Femur (tissue), 1 donor: ENCODE measurements at places on chromosomes 4 and X.
A peak's percentile ranks its signal among the peaks of the same experiment; 100 is the strongest.

- peak; percentile 82 for DNase-seq
These were observed 16.6 kb downstream of the CLCN4 start for GRCh38 chrX:10173331-10173900.

DNA sequence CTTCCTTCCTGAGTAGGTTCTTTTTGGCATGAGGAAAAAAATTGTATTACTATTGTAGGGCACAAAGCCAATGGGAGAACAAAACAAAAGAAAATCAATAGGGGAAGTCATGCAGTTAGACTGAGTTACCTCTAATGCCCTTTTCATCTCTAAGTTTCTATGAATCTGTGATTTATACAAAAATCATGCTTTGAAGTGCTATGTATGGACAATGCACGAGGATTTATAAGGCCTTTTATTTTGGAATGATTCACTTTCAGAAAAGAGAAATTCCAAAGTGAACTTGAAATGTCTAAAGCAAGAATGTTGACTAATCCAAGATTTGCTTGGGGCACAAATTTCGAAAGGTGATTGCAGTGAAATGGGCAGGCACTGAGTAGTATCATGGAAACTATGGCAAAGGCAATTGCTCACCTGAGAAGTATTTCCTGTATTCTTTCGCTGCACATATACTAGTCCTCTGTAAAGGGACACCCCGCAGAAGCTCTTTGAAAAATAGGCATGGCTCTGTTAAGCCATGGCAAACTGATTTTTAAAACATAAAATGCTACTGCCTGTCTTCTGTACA lies 52.8 kb downstream of the ADGRG4 start:
- no peak for DNase-seq

DNA sequence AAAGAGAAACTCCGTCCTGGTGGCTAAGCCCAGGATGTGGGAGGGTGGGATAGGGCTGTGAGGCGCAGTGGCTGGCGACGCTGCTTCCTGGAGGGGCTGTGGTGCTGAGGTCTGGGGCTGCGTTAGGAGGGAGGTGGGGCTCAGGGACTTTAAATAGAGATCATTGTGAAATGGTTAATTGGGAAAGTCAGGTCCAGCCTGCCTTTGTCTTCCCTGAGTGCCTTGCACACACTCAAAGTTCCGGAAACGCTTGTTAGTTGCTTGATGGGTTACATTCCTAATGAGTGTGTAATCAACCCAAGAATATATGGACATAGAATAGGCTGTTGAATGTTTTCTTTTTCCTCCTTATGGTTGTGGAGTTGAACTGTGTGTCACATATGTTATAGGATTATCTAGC lies 55.7 kb upstream of the CLDN34 start:
- DNase-seq, result no peak

GRCh38 chr4:159035570-159035969 lies 67.3 kb upstream of the RAPGEF2 start:
- no peak for DNase-seq

GRCh38 chr4:176001151-176002006 lies 64.3 kb upstream of the WDR17 start:
- peak; percentile 39 for DNase-seq

DNA sequence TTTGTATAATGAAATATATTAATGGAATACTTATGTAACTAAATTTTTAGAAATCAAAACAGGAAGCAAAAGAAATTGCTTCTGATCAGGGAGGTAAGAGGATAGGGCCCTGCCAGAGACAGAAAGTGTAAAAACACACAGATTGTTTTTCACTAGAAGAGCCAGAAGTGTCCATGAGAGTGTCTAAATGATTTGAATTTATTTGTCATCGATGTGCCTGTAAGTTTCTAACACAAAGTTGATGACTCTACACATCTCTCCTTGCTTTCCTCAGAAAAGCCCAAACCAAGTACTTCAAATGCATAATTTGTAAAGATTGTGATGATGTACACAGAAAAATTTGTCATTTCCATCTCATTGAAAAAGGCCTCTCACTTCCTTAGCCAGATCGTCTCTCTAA lies 80.6 kb downstream of the TMEM156 start:
- no peak for DNase-seq

DNA sequence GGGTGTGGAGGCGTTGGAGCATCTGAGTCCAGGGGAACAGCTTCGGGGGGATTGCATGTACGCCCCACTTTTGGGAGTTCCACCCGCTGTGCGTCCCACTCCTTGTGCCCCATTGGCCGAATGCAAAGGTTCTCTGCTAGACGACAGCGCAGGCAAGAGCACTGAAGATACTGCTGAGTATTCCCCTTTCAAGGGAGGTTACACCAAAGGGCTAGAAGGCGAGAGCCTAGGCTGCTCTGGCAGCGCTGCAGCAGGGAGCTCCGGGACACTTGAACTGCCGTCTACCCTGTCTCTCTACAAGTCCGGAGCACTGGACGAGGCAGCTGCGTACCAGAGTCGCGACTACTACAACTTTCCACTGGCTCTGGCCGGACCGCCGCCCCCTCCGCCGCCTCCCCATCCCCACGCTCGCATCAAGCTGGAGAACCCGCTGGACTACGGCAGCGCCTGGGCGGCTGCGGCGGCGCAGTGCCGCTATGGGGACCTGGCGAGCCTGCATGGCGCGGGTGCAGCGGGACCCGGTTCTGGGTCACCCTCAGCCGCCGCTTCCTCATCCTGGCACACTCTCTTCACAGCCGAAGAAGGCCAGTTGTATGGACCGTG lies 2.2 kb downstream of the AR start:
- DNase-seq, result peak; percentile 50

DNA sequence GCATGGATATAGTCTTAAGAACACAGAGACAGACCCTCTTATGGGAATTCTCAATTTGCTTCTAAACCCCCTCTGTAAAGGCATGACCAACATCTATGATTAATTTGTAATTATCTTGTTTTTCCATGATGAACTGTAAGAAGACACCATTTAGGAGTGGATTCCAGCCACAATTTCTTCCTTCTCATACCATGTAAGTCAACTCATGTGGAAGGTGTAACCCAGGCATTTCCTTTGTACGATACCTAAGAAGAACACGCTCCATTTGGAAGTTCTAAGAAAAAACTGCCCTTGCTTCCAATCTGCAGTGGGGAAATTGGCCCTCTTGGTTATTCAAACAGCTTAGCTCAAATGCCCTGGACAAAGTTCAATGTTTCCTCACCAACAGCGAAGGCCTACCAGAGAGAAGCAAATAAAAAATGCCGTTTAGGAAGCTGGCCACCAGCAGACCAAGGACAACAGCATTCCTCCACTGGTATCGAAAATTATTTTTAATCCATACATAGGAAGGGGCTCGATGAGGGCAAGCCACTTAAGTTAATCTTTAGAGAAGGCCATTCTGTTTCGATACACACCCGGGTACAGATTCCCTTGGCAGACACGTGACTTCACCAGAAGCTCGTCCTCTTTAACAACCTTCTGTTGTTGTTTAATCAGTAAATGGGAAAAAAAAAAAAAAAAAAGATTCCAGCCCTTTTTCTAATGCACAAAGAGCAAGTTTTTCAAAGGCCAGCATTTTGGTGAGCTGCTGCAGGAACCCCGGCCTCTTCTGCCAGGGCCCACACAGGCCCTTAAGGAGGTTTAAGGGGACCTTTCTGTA lies 2.6 kb downstream of the DHRSX start:
- no peak for DNase-seq

- no peak for DNase-seq
These were observed 86.9 kb downstream of the EVC start for GRCh38 chr4:5797866-5798265.

DNA sequence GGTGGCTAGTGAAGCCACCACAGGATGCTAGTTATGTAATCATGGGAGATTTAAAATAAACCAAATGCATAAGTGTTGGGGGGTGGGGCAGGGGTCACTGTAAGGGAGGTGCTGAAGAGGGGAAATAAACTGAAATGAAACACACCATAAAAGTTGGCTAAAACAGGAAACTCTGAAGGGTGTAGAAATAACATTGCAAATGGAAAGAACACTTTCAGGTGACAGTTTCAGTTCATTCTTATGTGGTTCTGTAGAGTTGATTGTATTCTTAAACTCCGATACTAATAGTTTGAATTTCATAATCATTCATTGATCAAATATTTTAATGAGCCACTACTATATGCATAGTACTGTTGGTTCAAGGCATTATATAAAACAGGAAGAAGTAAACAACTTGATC lies 80.1 kb downstream of the HDAC8 start:
- DNase-seq, result no peak

GRCh38 chr4:119493419-119493818 lies 135.2 kb downstream of the PDE5A start:
- DNase-seq, result no peak

DNA sequence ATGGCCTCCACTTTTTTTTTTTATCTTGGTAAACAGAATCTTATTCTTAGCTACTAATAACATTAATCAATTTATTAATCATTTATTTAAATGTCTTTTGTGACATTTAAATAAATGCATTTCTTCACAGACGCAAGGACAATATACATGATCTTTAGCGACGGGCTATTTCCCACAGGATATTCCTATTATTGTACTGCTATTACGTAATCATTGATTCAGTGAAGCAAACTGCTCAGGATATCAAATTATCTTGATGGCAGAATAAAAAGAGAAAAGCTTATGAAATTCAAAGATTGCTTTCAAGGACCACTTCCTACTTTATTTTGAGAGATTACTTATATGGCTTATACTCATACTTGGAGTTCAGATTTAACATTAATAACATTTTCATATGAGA lies 114.1 kb downstream of the FAM9B start:
- DNase-seq, result no peak

DNA sequence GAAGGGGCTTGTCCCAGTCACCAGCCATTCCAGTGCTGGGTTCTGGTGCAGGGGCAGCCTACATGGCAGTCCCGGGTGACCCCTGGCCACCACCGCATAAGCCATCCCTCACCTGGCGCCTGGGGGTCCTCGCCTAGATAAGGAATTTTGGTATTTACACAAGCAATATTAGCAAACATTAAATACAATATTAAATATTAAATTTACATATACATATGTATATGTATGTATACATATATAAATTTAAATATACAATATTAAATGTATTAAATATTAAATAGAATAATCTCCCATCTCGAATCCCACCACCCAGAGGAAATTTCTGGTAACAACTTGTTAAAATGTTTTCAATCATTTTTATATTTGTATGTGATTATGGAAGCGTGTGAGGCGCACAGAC lies 104.6 kb upstream of the AFAP1 start:
- DNase-seq, result no peak

DNA sequence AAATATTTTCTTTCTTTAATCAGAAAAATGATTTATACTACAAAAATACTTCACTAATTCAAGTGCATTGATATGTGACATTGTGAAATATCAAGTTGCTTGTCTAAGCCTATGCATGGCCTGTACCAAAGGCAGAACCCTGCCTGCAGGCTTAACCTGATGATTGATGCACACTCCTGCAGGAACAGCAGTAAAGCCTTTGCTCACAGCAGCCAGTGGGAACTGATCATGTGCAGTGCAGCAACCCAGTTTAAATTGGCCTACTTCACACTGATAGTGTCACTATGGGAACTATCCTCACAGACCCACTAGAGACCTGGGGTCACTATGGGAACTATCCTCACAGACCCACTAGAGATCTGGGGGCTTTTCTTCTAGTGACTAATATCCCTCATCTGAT lies 603.8 kb downstream of the RAPGEF2 start:
- DNase-seq, result no peak

DNA sequence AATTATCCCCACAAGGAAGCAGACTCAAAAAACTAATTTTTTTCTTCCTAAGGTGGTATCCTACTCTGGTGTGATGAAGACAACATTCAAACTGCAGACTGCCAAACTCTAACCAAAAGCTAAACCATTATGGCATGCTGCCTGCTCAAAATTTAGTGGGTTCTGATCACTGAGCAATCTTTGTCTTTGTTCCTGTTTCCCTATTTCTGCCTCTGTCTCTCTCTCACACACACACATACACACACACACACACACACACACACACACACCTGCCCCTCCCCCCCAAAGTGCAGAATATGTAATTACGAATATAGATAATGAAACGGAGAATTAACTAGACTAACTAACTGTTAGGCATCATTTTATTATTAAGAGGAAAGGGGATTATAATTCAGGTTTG lies 1278.6 kb downstream of the PCDH7 start:
- DNase-seq, result no peak

GRCh38 chr4:98929341-98930267 lies 671 bp upstream of the EIF4E start:
- DNase-seq, result no peak

DNA sequence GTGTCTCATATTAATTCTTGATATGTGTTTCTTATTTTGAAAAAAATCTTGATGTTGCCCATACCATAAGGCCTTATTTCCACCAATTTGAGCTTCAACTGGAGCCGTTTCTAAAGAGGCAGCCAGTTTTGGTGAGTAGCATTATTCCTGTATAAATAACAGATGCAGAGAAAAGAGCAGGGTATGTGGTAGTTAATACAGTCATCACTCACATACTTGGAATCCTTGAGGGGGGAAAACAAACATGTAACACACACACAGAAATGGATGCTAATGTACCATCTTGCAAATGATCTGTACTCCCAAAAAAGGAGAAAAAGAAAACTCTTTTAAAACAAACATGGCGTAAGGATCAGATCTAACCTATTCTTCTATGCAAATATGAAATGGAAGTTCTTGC lies 389.7 kb downstream of the GPM6A start:
- no peak for DNase-seq

DNA sequence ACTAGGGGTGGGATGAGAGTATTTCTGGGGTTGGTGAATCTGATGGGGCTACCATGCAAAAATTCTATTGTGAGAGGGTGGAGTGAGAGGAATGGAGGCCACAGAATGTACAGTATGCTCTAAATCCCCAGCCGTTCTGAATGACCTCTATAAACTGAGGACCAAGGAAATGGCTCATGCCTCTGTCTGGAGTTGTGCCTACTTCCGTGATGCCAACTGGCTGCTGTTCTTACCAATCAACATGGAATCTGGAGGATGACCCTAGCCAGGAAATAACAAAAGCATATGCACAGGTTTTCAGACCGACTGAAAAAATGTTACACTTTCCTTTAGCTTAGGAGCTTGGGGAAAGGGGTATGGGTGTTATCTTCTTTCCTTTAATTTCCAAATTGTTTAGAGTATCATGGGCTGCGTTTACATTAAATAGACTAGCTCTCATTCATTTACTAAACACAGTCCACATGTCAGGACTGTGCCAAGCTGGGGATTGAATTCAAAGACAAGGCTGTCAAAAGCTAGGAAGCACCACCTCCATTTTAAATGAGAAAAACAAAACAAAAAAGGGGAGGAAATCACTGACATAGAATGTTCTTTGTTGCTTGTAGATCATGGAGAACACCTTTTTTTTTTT lies 20.2 kb upstream of the CCKAR start:
- no peak for DNase-seq

DNA sequence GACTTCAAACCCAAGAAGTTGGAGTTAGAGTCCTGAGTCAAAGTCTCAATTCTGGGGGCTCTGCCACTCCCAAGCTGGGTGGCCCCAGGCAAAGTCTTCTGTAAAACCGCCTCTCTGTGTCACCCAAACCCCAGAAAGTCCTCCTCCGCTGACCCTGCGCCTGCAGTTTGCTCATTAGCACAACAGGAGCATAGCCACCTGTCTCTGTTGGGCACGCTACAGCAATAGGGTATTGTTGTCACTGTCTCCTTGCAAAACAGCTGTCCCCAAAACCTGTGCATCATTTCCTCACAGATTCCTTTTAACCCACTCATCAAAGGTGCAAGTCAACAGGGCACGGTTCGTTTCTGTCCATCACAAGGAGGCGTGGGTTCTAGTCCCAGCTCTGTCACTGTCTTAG lies 8.0 kb upstream of the DGAT2L6 start:
- DNase-seq, result no peak

- no peak for DNase-seq
These were observed 2062.4 kb downstream of the ARAP2 start for GRCh38 chr4:34181891-34182290.

- DNase-seq, result no peak
These were observed 66.2 kb downstream of the EGF start for GRCh38 chr4:109978704-109979454.

GRCh38 chr4:38891051-38891983 lies 23.7 kb downstream of the FAM114A1 start:
- DNase-seq, result no peak
